ENCODE measurements at places on chromosomes 12 and 14.

GRCh38 chr12:132578118-132578517, 32.3 kb downstream of the LRCOL1 start:
- no peak for DNase-seq

- no peak for DNase-seq
Measured at GRCh38 chr12:38411426-38411825, 94.9 kb downstream of the ALG10B start.

DNA sequence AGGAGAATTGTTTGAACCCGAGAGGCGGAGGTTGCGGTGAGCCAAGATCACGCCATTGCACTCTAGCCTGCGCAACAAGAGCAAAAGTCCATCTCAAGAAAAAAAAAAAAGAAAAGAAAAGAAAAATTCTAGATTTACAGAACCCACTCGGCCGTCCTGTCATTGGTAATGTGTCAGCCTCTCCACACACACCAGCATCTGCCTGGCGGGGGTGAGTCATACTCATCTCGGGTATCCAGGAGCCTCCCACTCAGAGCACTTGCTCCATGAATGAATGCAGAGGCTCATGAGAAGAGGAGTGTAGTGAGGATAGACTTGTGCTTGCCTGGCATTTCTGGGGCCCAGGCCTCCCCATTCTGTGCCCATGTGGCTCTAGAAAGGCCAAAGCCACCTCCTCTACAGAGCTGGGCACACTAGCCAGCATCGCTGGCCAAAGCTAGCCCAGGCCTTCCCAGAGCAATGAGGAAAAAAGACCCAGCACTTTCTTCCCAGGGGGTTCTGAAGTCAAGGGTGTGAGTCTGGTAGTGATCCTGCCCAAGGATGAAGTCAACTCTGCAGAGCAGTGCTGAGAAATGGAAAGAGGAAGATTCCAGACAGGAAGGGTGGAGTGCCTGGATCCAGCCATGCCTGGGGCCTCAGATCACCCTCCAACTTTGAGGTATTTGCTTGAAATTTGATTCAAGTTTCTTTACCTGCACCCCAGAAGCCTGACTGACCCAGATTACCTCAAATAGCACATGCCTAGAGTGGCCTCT, 31.2 kb upstream of the KLC1 start:
- DNase-seq, result no peak

DNA sequence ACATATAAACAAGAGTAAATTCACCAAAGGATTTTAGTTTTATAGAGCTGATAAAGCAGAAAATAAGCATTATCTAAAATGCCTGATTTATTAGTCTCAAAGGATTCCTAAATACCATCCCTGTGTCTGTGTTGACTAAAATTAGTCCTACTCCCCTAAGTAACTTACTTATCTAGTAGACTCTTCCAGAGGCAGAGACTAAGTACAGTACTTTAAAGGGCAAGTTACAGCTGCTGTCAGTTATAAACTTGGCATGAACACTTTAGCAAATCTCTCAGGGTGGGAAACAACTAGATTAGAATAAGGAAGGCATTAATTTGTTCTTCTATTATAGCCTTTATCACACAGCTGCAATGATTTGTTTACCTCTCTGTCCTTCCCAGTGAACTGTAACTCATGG, 46.0 kb downstream of the ATP2B1 start:
- no peak for DNase-seq

GRCh38 chr12:95694136-95694535, 96.4 kb downstream of the NTN4 start:
- no peak for DNase-seq

DNA sequence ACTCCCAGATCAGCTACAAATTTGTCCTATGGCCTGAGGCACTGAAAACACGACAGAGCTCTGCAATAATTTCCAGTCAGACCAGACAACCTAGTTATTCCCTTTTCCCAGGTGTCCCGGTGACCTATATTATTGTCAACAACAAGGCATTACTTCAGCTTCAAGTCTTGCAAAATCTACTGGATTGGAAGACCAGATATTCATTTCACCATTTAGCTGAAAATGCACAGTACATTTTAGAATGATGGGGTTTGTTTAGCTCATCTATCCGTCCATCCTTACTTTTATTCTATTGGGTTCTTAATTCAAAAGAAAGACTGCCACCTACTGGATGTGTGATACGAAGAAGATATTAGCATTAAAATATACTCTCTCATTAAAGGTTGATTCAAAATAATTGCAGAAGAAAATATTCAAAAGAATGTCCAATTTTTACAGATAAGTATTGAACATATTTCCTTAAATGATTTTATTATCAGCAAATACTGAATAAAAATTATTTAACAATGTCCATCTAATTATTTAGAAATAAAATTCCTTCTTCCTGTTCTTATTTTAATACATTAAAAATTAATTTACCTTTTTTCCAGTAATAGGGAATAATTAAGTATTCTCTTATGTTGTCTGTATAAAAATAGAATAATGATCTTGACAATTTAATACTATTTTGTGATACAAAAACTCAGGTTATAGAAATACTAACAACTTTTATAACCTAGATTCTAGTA, 244.9 kb upstream of the LRIG3 start:
- no peak for DNase-seq

DNA sequence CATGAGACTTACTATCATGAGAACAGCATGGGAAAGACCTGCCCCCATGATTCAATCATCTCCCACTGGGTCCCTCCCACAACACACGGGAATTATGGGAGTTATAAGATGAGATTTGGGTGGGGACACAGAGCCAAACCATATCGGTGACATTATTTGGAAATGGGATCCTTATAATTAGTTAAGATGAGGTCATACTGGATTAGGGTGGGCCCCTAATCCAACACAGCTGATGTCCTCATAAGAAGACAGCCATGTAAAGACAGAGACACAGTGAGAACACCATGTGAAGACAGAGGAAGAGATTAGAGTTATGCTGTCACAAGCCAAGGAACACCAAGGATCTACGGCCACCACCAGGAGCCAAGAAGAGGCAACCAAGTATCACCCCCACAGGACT, 161.7 kb downstream of the SPTSSA start:
- no peak for DNase-seq

- DNase-seq, result no peak
Measured at GRCh38 chr12:118645219-118645618, 268.9 kb downstream of the SUDS3 start.

GRCh38 chr12:323507-323906, 60.9 kb upstream of the SLC6A13 start:
- no peak for DNase-seq

DNA sequence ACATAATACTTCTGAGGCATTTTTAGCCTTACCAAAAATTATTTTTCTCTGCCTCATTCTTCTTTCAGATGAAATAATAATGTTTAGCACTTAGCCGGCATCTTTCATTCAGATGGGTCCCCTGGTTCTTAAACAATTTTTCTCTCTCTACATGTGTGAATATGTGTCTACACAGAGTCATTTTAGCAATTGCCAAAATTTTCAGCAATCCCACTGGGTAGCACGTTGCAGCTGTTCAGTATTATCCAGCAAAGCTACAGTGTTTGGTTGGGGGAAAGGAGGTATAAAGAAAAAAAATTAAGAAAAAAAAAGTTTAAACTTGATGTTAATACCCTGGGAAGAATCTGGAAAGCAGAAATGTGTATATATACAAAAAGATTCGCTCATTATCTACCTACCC, 160.5 kb upstream of the TRHDE start:
- DNase-seq, result no peak

DNA sequence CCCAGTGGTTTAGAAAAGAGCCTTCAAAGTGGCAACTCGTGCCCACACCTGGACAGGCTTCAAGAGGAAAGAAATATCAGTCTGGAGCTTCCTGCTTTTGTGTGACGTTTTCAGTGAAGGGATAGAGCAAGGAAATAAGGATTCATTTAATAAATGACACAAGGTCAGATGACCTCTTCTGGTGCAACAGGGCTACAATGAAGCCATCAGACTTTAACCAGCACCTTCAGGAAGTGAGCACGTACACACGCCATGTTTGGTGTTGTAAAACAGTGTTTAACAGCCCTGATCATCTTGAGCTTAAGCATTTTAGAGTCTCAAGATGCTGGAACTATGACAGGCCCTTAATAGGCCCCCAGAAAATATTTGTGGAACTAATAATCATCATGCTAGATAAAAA, 59.1 kb downstream of the CCDC60 start:
- no peak for DNase-seq

DNA sequence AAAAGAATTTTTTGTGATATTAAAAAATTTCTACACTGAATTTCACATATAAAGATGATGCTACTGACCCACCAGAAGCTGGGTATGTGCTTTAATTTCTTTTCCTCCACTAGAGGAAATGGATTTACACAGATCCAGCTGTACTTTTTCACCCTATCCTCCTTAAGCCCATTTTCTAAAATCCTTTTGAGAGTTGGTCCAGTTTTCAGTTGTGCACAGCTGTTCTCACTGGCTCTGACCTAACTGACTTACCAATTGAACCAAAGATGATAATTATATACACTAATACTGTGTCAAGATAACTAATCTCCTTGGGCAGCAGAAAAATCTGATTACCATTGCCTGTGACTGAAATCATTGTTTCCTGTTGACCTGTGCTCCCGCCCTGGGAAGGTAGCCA, 108.5 kb downstream of the ZFC3H1 start:
- DNase-seq, result no peak

- DNase-seq, result no peak
Measured at GRCh38 chr12:54036620-54037359, 3.9 kb downstream of the HOXC5 start.

- DNase-seq, result no peak
Measured at GRCh38 chr12:40953076-40953475, 235.0 kb upstream of the PDZRN4 start.

GRCh38 chr12:59823567-59823966, 227.7 kb downstream of the SLC16A7 start:
- no peak for DNase-seq

DNA sequence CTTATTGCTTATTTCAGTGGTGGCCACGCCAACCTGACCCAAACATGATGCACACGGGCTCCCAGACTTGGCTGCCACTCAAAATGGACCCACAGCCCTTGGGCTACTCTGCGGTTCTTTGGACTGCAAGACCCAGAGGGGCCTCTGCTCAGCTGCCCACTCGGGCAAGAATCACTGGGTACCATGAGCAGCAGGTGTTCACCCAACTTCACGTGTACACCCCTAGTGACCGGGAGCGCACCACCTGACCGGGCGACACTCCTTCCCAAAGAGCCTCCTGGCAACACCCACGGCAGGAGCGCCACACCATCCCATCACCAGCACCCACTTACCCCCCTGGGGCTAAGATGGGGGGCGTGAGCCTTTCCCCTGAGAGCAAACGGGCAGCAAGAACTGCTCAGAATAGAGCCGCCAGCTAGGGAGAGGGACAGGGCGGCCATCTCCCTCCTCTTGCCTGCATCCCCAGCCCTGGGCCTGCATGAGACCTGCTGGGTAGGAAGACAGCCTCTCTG, 32.0 kb downstream of the CCNK start:
- no peak for DNase-seq

GRCh38 chr14:92635896-92636295, 112.5 kb downstream of the LGMN start:
- no peak for DNase-seq

DNA sequence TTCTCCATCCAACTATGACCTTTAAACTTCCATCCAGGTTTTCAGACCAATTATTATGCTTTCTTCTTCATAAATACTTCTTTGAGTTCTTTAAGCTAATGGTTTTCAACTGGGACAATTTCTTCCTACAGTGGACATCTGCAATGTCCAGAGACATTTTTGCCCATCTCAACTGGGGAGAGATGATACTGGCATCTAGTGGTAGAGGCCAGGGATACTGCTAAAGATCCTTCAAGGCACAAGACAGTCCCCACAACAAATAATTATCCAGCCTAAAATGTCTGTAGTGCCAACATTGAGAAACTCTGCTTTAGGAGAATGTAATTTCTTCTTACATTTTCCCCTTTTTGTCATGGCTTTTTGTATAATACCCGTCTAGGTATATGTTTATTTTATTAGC, 10.6 kb downstream of the TRHDE start:
- no peak for DNase-seq

- DNase-seq, result no peak
Measured at GRCh38 chr14:73153272-73153671, 17.0 kb downstream of the PSEN1 start.

DNA sequence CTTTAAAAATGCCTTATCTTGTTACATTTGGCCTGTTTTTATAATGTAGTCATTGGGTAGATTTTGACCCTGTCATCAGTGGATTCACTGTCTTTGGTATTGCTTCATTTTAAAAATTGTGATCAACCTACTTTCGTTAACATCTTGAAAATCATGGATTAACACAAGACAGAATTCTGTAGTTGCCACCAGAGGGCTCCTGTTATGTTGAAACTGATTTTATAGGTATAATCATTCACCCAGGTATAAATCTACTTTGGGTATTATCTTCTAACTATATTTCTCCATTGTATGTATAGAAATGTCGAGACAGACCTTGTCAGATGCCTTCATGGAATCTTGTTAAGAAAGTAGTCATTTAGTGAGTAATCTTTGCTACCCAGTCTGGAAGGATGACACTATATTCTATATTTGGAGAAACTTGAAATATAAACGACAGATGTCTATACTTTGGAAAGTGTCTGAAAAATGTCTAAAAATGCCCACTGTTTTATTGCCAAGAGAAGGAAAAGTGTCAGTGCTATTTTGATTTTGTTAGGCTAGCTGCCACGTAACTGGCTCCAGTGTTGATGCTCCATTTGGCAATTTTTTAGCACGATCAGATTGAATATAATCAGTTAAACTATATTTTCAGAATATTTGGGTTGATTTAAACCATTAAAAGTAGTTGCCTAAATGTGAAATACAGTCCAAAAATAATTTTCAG, 129.4 kb downstream of the PELI2 start:
- no peak for DNase-seq

GRCh38 chr12:94736004-94736403, 85.6 kb upstream of the TMCC3 start:
- no peak for DNase-seq

- DNase-seq, result no peak
Measured at GRCh38 chr12:7583471-7583870, 79.9 kb upstream of the CD163 start.

DNA sequence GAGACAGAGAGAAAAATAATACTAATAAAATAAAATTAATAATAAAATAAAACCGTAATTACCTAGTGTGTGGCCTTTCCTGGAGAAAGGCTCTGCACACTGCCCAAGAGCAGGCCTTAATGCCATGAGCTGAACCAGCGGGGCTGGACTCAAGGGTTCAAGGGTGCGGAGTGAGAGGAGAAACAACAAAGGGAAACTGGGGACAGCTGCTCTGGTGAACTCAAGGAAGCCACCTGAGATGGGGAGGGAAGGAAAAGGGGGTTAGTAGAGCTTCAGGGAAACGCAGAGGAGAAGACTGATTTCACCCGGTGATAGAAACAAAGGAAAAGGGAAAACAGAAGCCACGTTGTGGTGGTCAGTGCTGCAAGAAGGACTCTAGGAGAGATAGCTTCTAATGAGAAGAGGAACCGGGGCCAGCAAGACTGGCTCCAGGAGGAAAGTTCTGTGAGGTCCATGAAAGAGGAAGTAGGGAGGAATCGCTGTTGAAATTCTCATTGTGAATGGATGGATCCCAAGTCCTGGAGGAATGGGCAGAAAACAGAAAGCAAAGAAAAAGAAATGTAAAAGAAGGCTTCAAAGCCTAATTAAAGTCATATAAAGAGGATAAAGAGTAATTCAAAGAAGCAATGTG, 48.3 kb upstream of the BCL2L14 start:
- no peak for DNase-seq

GRCh38 chr12:115798309-115798917, 479.1 kb downstream of the MED13L start:
- DNase-seq, result no peak

All from CD4-positive, alpha-beta T cell treated with Interferon gamma for 1 hour (primary cell).